Activated T-helper 2 cell treated with anti-CD3 and anti-CD28 coated beads, Interferon-gamma antibody, Interleukin-2, Interleukin-4, amounts not matched to agents 10 μg/mL and 5 μg/mL and 100 μg/mL, durations not matched to agents 14 hours and 24 hours and 36 hours (primary cell): ENCODE measurements at places on chromosomes 1 and 21. TPM values are rescaled to one million over a fixed set of nuclear protein-coding genes. Genes with fewer than 3 reads are reported as not detected.

The SELE gene
- total RNA-seq: not detected in 2 replicates

The DTL gene
- total RNA-seq: 73.9 and 77.0 TPM in 2 replicates

The CCDC181 gene
- 0.09 TPM in 1 of 2 replicates, not detected in the other for total RNA-seq

The BNIPL gene
- 1.5 TPM in 2 replicates for total RNA-seq

The CTSE gene
- not detected in 2 replicates for total RNA-seq
